ENCODE measurements at places on chromosomes 5 and 9.

DNA sequence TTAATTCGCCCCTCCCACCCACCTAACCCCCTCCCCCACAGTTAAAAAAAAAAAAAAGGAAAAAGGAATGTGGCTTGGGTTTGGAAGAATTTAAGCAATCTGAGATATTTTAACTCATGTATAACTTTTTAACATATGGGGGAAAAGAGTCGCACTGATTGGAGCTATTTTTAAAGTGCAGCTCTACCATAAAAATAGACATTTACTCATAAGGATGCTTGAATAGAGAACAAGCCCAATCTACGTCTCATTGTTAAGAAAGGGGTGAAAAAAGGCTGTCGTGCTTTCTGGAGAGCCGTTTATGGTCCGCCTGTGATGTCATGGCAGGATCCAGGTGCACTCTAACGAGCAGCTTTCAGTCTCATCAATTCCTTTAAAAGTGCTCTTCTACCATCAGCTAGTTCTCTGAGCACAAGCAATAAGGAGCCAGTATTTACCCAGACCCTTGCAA, 142.4 kb downstream of the ELAVL2 start:
- DNase-seq = no peak

- no peak for DNase-seq
Measured at GRCh38 chr5:180235077-180235476, 26.1 kb upstream of the RASGEF1C start.

DNA sequence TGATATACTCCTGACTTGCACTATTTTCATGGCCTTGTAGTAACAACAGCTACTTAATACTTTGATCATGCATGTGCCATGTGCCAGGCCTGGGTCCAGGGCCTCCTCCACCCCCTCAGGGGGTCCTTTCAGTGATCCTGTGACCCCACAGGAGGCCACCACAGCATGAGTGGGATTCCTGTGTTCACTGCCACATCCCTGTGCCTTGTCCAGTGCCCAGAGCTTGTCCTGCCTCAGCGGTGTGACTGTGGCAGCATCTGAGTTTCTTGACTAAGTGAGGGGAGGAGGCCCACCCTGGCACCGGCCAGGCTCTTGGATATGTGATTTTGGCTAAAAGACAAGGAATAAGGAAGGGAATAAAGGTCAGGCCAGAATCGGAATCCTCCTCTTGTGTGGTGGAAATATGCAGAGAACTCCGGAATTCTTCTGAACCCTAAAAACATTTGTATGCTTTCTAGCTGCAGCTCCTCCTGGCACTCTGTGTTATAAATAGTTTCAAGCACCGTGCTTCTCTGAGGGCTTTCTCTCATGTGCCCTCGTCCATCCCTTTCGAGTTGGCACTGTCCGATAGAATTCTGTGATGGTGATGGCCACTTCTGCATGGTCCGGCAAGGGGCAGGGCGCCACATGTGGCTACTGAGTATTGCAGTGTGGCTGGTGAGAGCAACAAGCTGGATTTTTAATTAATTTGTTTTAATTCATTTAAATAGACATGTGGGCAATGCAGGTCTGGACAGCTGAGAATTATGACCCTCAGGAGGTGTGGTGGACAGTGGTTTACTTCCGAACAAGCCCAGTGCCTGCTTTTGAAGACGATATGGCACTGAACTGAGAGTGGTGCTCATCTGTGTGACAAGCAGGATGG, 31.8 kb downstream of the TENT4A start:
- DNase-seq = no peak

- no peak for DNase-seq
Measured at GRCh38 chr5:43232943-43233833, 41.2 kb downstream of the NIM1K start.

DNA sequence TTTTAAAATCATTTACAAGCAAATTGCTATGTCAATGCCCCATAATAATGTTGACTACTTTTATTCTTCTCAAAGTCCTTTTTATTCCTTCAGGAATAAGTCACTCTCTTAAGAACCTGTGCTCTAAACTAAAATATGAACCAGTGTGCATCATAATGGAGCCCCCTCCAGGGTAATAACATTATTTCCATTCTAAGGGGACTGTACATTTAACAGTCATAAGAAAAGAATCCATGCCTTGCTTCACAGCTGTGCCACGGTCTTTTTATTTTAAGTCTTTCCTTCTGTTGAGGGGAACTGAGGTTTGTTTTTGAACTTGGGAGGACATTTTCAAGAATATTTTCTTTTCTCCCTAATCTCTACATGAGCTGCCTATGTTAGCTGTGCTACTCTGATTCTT, 297.6 kb downstream of the MAN2A1 start:
- no peak for DNase-seq

DNA sequence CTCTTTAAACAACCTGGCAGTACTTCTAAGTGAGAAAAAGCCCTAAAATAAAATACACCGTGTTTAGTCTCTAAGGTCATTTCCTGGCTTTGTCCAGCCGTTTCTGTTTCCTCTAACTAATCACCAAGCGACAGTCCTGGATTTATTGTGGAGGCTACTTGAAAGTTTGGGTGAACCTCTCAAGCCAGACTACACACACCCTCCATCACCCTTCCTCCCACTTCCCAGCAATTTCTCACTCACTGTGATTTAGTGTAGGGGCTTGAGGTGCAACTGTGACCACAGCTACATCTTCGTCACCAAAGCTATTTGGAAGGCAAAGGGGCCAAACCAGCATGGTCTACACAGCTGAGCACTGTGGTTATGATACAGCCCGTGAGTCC, 240.0 kb upstream of the SLC24A2 start:
- DNase-seq = no peak

DNA sequence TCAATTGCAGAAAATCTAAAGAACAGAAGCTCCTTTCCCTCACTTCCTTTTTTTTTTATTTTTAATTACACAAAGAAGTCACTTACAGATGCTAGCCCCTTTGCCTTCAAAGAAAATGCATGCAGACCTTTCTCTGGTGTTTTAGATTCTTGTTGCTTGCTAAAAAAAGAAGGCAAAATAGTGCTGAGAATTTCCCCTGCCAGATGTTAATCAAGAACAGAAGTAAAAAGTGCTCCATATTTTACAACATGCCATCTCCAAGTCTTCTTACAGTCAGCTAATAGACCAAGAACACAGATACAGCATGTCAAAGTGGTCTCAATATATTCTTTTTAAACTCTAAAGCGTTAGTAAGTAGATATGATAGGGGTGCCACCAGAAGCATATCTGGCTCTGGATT, 142.8 kb upstream of the RGMB start:
- no peak for DNase-seq

DNA sequence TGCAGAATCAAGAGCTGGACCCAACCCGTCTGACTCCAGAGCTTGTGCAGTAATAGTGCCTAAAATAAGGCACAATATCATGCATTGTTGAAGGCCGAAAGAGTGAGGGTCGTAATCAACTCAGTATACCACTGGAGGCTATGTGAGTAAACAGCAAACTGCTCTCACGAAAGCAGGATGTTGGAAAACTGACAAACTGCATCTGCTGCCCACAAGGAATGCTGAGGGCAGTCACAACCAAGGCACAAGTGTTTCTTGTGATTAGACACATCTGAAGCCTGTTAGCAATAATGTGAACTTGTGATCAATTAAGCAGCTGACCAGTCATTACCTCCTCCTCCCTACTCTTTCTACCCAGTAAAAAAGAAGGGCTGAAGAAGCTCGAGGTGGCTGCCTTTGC, 48.8 kb downstream of the TRPM3 start:
- DNase-seq = no peak

DNA sequence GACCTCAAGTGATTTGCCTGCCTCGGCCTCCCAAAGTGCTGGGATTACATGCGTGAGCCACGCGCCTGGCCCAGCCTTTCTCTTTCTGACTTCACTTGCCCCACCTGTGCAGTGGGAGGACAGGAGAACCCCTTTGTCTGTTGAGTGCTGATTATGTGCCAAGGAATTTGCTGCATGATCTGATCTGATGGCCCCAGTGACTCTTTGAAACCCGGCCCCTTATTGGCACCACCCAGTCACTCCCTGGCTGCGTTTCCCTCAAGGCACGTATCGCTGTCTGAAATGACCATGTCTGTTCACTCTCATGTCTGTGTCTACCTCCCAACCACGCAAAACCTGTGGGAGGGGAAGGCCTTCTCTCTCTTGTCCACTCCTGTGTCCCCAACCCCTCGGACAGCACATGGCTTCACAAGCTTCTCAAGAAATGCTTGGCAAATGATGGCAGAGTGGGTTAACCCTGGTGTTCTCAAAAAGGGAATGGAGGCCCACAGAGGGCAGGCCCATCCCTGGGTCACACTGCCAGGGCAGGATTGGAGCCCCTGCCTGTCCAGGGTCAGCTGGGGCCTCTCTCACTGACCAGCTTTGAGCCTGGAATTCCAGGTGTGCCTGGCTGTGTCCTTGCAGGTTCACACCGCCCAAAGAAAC, 21.9 kb downstream of the NEK6 start:
- no peak for DNase-seq

GRCh38 chr9:79707589-79707988, 135.8 kb downstream of the TLE4 start:
- DNase-seq = no peak

DNA sequence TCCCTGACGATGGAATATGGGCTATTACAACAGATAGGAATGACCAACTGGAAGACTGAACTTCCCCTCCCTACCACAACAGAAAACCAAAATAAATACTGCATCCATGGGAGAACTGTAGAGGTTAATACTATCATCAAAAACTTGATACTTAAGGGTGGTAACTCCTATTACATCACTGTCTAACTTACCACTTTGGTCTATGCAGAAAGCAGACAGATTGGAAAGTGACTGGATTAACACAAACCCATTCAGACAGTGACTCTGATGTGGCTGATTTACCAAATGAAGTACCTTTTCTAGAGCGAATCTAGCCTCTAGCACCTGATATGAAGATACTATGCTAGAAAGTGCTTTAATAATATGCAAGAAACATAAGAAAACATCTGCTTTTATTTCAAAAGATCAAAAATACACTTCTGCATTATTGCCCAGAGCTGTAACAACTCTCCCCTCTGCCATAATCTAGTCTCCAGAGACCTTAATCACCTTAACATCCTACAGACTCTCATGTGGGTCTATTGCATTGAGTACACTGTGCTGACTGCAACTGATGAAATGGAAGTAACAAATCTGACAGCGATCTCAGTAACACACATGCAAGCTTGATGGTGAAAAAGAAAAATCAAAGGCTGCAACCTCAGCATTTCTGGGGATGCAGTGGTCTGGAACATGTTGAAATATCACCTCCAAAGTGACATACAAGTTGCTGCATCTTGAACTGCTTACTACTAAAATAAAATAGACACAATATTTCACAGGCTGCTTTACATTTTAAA, 62.7 kb downstream of the EPB41L4A start:
- DNase-seq = no peak

GRCh38 chr5:157143127-157143971, 684 bp upstream of the MED7 start:
- DNase-seq = peak; percentile 69

- DNase-seq = peak; percentile 41
Measured at GRCh38 chr9:6049798-6050197, 34.4 kb upstream of the RANBP6 start.

Measured in GM10248 (cell line).